ENCODE measurements at places on chromosomes 4 and X. TPM values are rescaled to one million over a fixed set of nuclear protein-coding genes. Genes with fewer than 3 reads are reported as not detected.

The ADH6 gene
- 10.2 TPM for total RNA-seq

The ADH1C gene
- 9.3 TPM for total RNA-seq

The MAB21L2 gene
- 0.09 TPM for total RNA-seq

The COMMD8 gene
- 21.0 TPM for total RNA-seq

The MXRA5 gene
- total RNA-seq, result 12.2 TPM

DNA sequence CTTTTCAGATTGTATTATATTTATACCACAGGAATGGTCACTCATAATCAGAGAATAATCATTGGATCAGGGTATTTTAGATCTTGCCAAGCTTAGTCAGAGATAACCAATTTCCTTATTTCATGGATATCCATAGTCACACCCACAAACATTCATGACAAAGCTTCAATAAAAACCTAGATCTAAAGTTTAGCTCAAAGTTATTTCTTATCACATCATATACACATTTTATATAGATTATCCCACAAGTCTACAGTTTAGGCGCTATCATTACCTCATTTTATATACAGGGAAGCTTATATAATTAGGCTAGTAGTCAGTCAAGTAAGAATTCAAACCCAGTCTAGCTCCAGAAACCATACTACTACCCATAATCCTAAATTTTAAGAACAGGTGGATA lies 82.3 kb downstream of the SLC10A7 start:
- no peaks in the 10 kb centered on the region for H3K36me3 ChIP-seq
- H3K4me1 ChIP-seq, result no peaks in the 10 kb centered on the region
- no peak overlapping the region for H3K27ac ChIP-seq
- DNase-seq, result no peak

- no peaks in the 10 kb centered on the region for H3K36me3 ChIP-seq
- DNase-seq, result no peak
- H3K27ac ChIP-seq, result peak overlapping the region; percentile 14
- H3K4me3 ChIP-seq, result no peak overlapping the region
Measured at GRCh38 chr4:54548098-54548620, 109.6 kb upstream of the KIT start.

DNA sequence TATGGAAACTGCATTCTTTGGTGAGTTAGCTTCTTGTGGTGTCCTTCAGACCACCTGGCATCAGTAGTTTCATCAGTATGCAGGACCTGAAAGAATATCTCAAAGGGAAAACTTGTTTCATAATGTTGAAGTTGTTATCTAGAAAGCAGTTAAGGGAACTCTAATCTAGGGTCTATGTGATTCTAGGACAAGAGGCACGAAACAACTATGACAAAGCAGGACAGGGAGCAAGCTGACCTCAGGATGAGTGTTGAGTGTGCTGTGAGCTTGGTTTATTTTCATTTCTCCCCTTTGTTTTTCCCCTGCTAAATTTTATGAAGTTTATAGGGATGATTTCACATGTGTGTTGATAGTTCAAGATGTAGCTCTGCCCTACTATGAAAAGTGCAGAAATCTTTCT lies 65.7 kb downstream of the MXRA5 start:
- no peak overlapping the region for H3K4me3 ChIP-seq
- no peaks in the 10 kb centered on the region for H3K27me3 ChIP-seq
- H3K36me3 ChIP-seq, result no peaks in the 10 kb centered on the region

- no peaks in the 10 kb centered on the region for H3K27me3 ChIP-seq
- DNase-seq, result no peak
- H3K4me3 ChIP-seq, result no peak overlapping the region
Measured at GRCh38 chr4:11338956-11339782, 89.5 kb downstream of the HS3ST1 start.

GRCh38 chr4:76430519-76431388 lies 4.3 kb upstream of the SHROOM3 start:
- H3K36me3 ChIP-seq, result no peaks in the 10 kb centered on the region
- H3K27me3 ChIP-seq, result no peaks in the 10 kb centered on the region
- no peak overlapping the region for H3K27ac ChIP-seq

DNA sequence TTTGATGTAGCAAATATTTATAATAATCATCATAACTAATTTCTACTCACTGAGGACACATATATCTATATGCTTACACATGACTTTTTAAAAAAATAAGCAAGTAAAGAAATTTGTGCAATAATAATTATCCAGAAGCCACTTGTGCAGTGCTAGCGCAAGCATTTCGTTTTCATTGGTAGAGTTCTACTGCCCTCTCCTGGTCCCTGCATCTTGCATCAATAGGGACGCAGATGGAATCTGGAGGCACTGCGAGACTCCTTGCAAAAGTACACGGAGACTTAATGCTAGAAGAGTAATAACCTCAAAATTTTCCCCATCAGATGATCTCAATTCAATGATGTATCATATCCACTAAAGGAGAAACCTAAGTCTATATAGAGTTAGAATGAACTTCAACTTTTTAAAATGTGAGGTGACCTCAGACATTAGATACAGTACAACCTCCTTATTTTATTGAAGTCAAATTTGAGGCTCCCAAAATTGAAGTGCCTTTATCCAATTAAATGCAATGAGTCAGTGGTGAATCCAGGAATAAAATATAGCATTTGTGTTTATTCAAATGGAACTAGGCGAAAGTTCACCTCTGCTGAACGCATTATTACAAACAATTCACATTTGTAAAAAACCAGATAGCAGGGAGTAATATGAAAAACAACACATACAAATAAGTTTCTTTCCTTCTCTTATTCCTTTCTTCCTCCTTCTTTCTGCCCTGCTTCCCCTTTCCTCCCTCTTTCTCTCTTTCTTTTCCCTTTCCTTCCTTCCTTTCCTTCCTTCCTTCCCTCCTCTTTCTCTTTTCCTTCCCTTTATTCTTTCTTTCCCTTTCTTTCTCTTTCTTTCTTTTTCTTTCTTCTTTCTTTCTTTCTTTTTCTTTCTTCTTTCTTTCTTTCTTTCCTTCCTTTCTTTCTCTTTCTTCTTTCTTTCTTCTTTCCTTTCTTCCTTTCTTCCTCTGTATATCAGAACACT lies 450.0 kb downstream of the ANKRD50 start:
- DNase-seq, result peak; percentile 92
- H3K27me3 ChIP-seq, result no peaks in the 10 kb centered on the region
- H3K27ac ChIP-seq, result no peak overlapping the region
- no peaks in the 10 kb centered on the region for H3K36me3 ChIP-seq
- no peaks in the 10 kb centered on the region for H3K4me1 ChIP-seq
- H3K4me3 ChIP-seq, result no peak overlapping the region

DNA sequence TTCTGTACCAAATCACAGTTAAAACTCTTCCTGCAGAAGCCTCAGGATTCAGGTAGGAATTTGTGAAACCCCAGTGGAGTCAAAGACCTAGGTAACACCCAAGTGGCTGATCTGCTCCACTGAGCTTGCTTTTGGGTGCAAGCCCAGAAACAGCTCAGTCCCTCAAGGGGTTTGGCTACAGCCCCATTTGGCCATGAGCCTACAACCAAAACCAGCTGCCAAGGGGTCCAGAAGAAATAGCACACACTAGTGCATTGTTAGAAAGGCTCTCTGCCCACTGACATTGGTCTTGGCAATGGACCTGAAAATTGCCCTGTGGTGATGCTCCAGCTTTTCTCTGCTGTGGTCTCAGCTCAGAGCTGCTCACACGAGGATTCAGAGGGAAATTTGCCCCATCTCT lies 577.4 kb upstream of the INTU start:
- H3K4me3 ChIP-seq, result no peak overlapping the region
- no peaks in the 10 kb centered on the region for H3K4me1 ChIP-seq
- H3K27me3 ChIP-seq, result no peaks in the 10 kb centered on the region
- no peak for DNase-seq

GRCh38 chr4:118171381-118171780 lies 137.1 kb downstream of the NDST3 start:
- H3K27me3 ChIP-seq, result no peaks in the 10 kb centered on the region
- no peaks in the 10 kb centered on the region for H3K4me1 ChIP-seq
- no peak overlapping the region for H3K4me3 ChIP-seq
- no peak overlapping the region for H3K27ac ChIP-seq
- H3K36me3 ChIP-seq, result no peaks in the 10 kb centered on the region
- DNase-seq, result no peak

DNA sequence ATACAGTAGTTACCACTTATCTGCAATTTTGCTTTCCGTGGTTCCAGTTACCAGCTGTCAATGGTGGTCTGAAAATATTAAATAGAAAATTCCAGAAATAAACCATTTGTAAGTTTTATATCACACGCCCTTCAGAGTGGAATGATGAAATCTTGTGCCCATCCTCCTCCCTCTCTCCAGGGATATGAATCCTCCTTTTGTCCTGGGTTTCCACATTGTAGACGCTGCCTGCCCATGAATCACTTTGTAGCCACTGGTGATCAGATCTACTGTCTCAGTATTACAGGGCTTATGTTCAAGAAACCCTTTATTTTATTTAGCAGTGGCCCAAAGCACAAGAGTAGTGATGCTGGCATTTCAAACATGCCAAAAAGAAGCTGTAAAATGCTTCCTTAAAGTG lies 198.6 kb downstream of the KCNIP4 start:
- no peaks in the 10 kb centered on the region for H3K4me1 ChIP-seq
- no peaks in the 10 kb centered on the region for H3K36me3 ChIP-seq
- no peak overlapping the region for H3K4me3 ChIP-seq
- no peak for DNase-seq
- H3K27me3 ChIP-seq, result no peaks in the 10 kb centered on the region

GRCh38 chrX:24253030-24253429 lies 60.8 kb downstream of the SUPT20HL2 start:
- no peak overlapping the region for H3K4me3 ChIP-seq
- H3K36me3 ChIP-seq, result no peaks in the 10 kb centered on the region
- H3K4me1 ChIP-seq, result no peaks in the 10 kb centered on the region
- no peak for DNase-seq
- no peak overlapping the region for H3K27ac ChIP-seq
- peaks cover 2% of the 10 kb centered on the region for H3K27me3 ChIP-seq

DNA sequence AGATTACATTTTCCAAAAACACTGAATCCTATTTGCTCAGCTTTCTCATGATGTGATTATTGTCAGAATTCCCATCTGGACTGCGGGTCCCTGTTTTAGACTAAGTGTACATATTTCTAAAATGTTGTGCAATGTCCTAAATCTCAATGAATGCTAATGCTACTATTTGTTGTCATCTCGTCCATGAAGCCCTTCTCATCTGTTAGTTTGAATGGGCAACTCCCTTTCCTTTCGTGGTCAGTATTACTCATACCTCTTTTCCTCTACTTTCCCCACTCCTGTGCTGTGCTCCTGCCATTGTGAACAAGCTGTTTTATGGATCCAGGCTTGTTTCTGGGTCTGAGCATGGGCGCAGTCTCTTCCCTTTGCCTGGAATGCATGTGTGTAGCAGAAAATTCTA lies 91.0 kb downstream of the MID1 start:
- peaks cover 2% of the 10 kb centered on the region for H3K27me3 ChIP-seq
- no peaks in the 10 kb centered on the region for H3K4me1 ChIP-seq
- H3K36me3 ChIP-seq, result no peaks in the 10 kb centered on the region
- no peak overlapping the region for H3K4me3 ChIP-seq
- no peak for DNase-seq
- no peak overlapping the region for H3K27ac ChIP-seq

- no peak for DNase-seq
- H3K27me3 ChIP-seq, result no peaks in the 10 kb centered on the region
- peaks cover 6% of the 10 kb centered on the region for H3K4me1 ChIP-seq
- H3K27ac ChIP-seq, result peak overlapping the region; percentile 72
- H3K4me3 ChIP-seq, result peak overlapping the region; percentile 53
Measured at GRCh38 chr4:186684220-186684619, 39.4 kb downstream of the FAT1 start.

All from kidney (tissue), 22 donors.